Stimulated activated CD8-positive, alpha-beta memory T cell treated with anti-CD3 and anti-CD28 coated beads, Interleukin-12 subunit alpha, Interleukin-12 subunit beta, amount 100 ng/mL, for 1 hour (primary cell): ENCODE measurements at places on chromosomes 1 and 21.

DNA sequence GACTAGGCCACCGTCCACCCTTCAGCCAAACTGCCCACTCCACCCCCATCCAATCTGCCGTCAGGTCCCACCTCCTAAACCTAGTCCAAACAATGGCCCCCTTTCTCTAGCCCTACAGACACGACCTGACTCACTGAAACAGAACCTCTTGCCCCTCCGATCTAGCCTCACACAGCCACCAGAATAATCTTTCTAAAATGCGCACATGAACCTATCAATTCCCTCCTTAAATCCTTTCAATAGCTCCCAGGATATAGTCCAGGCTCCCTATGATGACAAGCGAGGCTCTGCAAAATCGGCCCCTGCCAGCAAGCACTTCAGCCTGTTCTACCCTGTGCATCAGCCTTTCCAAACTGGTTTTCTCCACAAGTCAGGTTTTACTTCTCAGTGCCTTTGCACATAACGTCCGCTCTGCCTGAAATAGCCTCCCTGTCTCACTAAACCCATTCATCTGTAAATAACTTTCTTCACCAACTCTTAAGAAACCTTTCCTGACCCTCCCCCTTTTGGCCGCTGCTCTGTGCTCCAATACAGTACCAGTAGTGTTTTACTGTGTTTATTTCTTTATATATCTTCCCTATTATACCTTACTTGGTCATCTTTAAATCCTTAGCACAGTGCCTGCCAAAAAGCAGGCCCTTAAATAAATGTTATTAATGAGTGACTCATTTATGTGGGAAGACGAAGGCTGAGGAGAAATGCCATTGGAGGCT lies 9.0 kb upstream of the CDC20 start:
- no peak for DNase-seq

DNA sequence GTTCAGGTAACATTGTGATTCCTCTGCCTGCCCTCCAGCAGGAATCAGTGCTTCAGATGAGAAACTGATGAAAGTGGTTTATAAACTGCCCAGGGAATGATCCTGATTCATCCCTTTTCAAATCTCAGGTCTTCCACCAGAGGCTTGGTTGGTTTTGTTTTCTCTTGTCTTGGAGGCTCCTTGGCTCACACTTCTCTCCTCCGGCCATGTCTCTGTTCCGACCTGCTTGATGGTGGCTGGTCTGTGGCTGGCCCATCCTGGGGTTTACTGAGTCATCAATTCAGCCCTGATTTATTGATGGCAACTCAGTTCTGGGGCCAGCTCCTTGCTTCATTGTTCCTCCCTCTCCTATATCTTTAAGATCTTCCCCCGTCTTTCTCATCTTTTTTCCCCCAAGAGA lies 56.6 kb upstream of the SLC2A1 start:
- no peak for DNase-seq

DNA sequence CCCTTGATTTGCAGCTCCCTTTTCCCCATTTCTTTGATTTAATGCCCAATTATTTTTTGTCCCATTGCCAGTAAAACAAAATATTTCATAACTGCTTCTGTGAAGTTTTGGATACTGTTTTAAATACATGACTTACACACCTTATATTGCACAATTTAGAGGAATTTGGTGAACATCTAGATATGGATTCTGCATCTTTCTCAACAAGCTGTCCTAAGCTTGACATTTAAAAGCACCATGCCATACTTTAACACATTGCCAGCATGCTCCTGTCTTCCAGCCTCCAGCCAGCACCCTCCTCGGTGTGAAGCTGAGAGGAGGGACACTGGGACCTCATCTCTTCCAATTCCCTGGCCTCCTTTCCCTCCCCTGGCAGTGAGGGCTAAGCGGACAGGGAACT lies 167.6 kb downstream of the SEC16B start:
- no peak for DNase-seq

GRCh38 chr1:8681911-8682310 lies 135.5 kb downstream of the RERE start:
- no peak for DNase-seq

- DNase-seq: no peak
Observed at GRCh38 chr1:65138524-65138923, 9.5 kb upstream of the AK4 start.

- DNase-seq: no peak
Observed at GRCh38 chr1:16442265-16442664, 1.7 kb downstream of the NECAP2 start.
